ENCODE measurements at places on chromosomes 1 and 21.

GRCh38 chr21:38643404-38644023 is 145.2 kb upstream of the ERG start:
- H3K4me1 ChIP-seq, result no peaks in the 10 kb centered on the region
- no peaks in the 10 kb centered on the region for H3K36me3 ChIP-seq
- no peak for DNase-seq

- H3K27me3 ChIP-seq, result no peaks in the 10 kb centered on the region
- H3K27ac ChIP-seq, result peak overlapping the region; percentile 86
- H3K36me3 ChIP-seq, result no peaks in the 10 kb centered on the region
- no peak overlapping the region for H3K4me3 ChIP-seq
- H3K4me1 ChIP-seq, result peaks cover 48% of the 10 kb centered on the region
- DNase-seq, result peak; percentile 64
Observed at GRCh38 chr21:42739061-42739931, 85.9 kb downstream of the PDE9A start.

GRCh38 chr1:94012708-94013366 is 103.6 kb upstream of the GCLM start:
- DNase-seq, result peak; percentile 20
- no peaks in the 10 kb centered on the region for H3K4me1 ChIP-seq
- no peak overlapping the region for H3K27ac ChIP-seq
- H3K36me3 ChIP-seq, result no peaks in the 10 kb centered on the region

DNA sequence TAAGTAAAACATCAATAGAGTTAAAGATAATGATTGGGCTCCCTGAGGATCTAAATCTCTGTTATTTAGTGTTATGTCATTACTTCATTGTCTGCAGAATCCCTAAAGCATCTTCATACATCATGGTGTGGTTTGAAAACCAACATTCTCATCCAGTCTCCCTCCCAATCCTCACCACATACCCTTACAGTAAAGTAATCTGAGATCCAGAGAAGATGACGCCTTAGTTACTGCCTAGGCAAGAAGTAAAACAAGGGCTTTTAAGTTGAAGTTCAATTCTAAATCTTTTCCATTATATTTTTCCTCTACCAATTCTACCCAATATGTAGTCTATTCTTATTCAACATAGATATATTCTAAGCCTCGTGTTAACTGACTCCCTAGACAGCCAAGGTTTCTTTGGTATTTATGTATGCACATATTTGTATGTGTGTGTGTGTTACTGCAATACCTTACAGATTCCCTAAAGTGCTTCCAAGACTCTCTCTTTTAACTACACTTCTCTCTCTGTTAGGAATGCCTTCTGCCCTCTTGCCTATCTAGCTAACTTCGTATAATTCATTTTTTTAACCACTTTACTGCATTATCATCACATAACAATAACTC is 17.3 kb downstream of the DPH5 start:
- H3K27me3 ChIP-seq, result no peaks in the 10 kb centered on the region
- peaks cover 7% of the 10 kb centered on the region for H3K36me3 ChIP-seq
- H3K4me3 ChIP-seq, result no peak overlapping the region
- peaks cover 21% of the 10 kb centered on the region for H3K4me1 ChIP-seq

DNA sequence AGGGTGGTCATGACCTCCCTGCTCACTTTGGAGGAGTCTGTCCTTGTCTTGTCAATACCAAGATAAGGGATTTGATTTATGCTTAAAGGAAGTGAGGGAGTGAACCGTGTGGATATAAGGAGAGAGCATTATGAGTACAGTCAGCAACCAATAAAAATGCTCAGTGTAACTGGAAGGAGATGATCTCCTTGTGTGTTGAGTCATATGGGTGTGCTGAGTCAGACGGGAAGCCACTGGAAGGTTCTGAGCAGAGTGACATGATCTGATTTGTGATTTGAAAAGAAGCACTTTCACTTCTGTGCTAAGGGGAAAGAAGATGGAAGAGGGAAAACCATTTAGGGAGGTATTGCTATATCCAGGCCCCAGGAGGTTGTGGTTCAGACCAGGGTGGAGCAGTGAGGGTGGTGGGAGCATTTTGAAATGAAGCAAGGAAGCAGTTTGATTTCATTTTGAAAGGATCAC is 2.5 kb upstream of the BCL10 start:
- no peak overlapping the region for H3K4me3 ChIP-seq
- no peak for DNase-seq
- peak overlapping the region; percentile 74 for H3K27ac ChIP-seq
- H3K27me3 ChIP-seq, result no peaks in the 10 kb centered on the region
- H3K36me3 ChIP-seq, result no peaks in the 10 kb centered on the region
- peaks cover 20% of the 10 kb centered on the region for H3K4me1 ChIP-seq

DNA sequence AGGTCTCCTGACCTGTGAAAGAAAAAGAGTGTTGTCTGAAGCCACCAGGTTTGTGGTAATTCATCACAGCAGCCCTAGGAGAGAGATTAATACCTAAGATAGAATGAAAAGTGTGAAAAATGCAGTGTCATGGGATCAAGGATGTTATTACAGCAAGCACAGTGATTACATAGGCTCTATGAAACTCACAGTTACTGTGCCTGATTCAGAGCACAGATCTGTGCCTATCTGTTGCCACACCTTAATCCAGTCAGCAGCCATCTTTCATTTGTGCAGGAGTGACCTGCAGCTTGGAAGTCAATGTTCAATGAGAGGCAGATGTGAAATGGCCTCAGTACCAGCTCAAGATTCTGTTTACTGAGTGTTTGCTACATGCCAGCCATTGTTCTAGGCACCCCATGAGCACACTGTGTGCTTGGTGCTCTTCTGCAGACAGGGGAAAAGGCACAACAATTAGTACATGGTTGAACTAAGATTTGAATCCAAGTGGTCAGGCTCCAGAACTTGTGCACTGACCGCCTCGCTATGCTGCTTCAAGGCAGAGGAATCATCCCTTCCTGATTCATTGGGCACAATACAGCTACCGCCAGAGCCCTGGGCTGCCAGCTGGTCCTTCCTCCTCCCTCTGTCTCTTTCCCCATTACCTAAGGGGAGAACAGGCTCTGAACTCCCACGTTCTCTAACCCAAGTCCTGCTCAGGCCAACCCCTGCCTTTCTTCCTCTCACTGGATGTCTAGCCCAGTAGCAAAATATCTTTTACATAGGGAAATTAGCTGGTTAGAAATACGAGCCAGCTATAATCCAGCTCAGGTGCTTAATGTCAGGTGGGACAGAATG is 56.3 kb upstream of the NEK2 start:
- H3K27me3 ChIP-seq, result no peaks in the 10 kb centered on the region
- no peak for DNase-seq
- H3K4me3 ChIP-seq, result no peak overlapping the region
- no peaks in the 10 kb centered on the region for H3K4me1 ChIP-seq
- H3K27ac ChIP-seq, result no peak overlapping the region

- no peak overlapping the region for H3K4me3 ChIP-seq
- H3K4me1 ChIP-seq, result peaks cover 12% of the 10 kb centered on the region
- no peaks in the 10 kb centered on the region for H3K27me3 ChIP-seq
- peak overlapping the region; percentile 40 for H3K27ac ChIP-seq
- H3K36me3 ChIP-seq, result no peaks in the 10 kb centered on the region
Observed at GRCh38 chr1:234750922-234751627, 141.1 kb upstream of the IRF2BP2 start.

DNA sequence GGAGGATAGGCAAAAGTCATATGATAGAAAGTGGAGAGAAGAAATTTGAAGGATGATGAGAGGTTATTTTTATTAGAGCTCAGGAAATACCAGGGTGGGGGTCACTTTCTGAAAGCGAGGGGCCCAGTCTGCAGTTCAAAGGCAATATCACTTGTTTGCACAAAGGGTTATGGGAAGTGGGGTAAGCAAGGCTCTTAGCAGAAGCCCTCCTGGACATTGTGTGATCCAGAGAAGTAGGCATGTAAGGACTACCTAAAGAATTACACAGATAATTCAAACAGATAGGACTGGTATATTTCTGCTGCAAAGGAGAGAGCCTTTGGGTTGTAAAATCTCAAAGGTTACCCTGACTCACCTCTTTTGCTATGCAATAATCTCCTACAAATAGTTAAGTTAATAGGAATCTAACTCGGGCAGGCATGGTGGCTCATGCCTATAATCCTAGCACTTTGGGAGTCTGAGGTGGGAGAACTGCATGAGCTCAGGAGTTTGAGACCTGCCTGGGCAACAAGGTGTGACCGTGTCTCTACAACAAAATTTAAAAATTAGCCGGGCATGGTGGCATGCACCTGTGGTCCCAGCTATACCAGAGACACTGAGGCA is 25.2 kb upstream of the PRRC2C start:
- no peak for DNase-seq
- no peak overlapping the region for H3K27ac ChIP-seq
- no peak overlapping the region for H3K4me3 ChIP-seq
- no peaks in the 10 kb centered on the region for H3K4me1 ChIP-seq

DNA sequence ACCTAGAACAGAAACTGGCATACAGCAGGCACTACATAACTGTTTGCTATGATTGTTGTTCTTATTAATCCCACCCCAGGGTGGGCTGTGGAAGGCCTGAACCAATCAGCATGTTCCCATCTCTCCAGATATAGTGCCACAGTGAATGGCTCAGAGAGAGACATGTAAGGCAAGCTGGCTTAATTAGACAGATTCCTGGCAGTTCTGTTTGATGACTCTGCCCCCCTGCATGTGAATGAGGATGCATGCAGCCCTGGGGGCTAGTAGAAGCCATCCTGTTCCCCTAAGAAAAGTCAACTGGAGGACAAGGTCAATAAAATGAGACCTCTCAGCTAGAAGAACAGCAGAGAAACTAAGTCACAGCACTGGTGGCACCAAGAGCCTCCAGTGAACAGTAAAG is 130.3 kb downstream of the GLIS1 start:
- no peak for DNase-seq
- H3K4me1 ChIP-seq, result no peaks in the 10 kb centered on the region
- no peaks in the 10 kb centered on the region for H3K27me3 ChIP-seq
